Substantia nigra (tissue), 51 donors: ENCODE measurements at places on chromosomes 6 and 20.

DNA sequence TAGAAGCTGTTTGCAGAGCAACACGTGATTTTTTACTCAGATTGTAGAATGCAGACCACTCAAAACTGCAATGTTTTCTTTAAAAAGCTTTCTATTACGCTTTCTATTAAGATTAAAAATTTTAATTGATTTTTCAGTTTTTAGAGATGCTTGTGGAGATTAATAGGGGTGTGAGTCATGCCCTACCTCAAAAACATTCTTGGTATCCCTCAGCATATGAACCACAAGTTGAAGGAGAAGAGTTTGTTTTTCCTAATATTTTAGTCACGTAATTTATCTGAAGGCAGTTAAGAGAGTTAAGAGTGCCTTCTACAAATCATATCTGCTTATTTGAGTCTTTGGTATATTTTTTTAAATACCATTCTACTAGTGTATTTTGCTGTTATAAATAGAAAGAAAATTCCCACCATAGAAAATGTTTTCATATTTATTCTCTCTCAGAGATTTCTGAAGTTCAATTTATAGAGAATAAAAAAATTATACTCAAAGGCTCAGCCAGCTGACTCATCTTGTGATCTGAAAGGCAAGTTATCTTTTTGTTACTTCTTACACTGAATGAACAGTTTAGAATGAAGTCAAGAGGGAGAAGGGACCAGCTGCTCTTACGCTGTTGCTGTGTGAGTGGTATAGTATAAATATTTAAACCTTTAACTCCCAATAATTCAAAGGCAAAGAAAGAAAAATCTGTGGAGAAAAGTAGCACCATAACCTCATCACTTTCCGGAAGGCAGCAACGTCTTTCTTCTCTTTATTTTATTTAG is 7.6 kb downstream of the RIPOR2 start:
- DNase-seq: no peak

DNA sequence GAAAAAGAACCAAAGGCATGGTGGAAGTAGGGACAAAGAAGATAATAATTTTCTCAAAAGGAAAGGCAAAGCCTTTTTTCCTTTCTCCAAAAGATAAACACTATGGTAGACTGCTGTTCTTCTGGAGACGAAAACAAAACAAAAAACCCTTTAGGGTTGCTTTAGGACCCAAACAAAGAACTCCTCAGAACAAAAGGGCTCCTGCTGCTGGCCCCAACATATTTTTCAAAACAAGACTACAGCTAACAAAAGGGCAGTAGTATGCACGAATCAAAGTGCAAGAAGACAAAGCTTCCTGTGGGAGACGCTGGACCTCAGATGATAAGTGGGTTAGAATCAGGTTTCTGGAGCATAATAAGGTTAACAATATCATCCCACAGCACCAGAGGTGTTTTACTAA is 15.8 kb downstream of the NCOA5 start:
- no peak for DNase-seq

- DNase-seq: no peak
Observed at GRCh38 chr6:111417181-111417585, 65.8 kb downstream of the REV3L start.

DNA sequence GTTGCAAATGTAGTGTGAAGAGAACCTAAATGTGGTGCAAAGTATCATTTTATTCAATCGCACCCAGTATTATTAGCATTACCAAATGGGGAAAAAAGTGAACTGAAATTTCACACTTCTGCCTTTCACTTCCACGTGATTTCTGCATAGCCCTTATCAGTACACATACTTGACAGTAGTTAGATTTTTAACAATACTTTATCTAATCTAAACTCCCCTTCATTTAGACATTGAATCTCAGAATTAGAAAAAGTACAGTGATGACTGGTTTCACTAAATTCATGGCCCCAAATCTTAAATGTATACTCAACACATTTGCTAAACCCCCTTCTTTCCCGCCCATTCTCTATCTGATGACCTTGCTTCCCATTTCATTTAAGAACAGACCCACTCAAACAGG is 14.3 kb downstream of the STX7 start:
- DNase-seq: no peak

GRCh38 chr20:32336918-32337347 is 21.2 kb upstream of the ASXL1 start:
- DNase-seq: no peak

- DNase-seq: no peak
Observed at GRCh38 chr6:11729076-11729475, 49.5 kb downstream of the ADTRP start.
